Fibroblast of lung (primary cell): ENCODE measurements at places on chromosomes 2 and 18. TPM values are rescaled to one million over a fixed set of nuclear protein-coding genes. Genes with fewer than 3 reads are reported as not detected.

DNA sequence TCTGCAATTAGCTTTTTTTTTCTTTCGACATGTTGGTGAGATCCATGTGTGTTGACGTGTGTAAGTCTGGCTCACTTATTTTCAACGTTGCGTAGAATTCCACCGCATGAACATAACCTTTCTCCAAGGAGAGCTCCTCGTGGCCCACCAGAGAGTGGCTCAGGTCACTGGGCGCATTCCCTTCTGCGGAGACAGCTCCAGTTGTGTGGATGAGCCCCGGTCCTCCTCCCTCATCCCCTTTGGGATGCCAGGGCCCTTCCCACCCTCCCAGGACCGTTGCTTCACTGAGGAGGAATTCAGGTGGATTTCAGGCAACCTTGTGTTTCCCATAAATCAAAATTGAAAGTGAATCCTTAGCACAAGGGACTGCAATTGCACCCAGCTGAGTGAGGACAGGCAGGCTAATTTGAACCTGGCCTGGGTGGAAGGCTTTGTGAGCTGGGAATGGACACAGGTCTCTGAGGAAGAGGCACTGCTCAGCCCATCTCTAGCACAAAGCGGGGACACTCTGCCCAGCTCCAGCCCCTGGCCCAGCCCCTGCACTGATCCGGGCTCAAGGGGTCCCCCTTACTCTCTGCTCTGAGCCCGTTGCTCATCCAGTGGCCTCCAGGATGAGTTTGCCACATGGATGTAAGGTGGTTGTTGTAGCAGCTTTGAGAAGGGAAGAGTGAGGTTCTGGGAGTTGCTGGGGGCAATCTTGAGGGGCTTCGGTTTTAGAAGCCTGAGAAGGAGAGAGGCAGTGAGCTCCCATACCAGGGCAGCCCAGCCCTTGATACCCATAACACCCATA, 57.8 kb upstream of the HAAO start:
- H3K4me1 ChIP-seq: peaks cover 24% of the 10 kb centered on the region
- no peak for DNase-seq
- no peak overlapping the region for H3K27ac ChIP-seq
- no peak overlapping the region for H3K4me3 ChIP-seq

Gene RALBP1
- 72.3 and 72.7 TPM in 2 replicates for total RNA-seq

DNA sequence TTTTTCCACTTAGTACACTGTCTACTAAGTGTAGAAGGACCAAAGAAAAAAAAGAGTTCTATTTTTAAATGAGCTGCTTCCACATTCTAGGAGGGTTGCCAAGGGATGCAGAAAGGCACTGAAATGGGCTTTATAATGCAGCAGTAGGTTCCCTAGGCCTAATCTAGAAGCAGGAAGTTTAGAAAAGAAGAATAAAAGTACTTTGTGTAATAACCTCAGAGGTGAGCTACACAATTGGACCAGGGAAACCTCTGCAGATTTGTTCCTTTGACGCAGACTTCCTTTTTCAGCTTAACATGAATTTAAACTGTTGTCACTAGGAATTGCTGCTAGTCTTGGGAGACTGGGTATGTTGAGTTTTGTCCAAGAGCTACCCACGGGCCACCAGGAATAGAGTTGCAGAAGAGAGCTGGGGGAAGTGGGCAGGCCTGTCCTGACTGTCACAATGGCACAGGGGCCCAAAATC, 34.6 kb upstream of the RAB1A start:
- no peak overlapping the region for H3K4me3 ChIP-seq
- H3K4me1 ChIP-seq: no peaks in the 10 kb centered on the region
- H3K27me3 ChIP-seq: no peaks in the 10 kb centered on the region
- DNase-seq: peak; percentile 33
- no peak overlapping the region for H3K27ac ChIP-seq
- H3K36me3 ChIP-seq: no peaks in the 10 kb centered on the region

GRCh38 chr2:219388907-219389156, 1.1 kb upstream of the DNPEP start:
- peak; percentile 4 for DNase-seq
- H3K36me3 ChIP-seq: peaks cover 16% of the 10 kb centered on the region
- peak overlapping the region; percentile 44 for H3K27ac ChIP-seq

Gene COLEC12
- total RNA-seq: 24.8 and 60.6 TPM in 2 replicates

Gene IL1R2
- 0.17 and 1.0 TPM in 2 replicates for total RNA-seq

Gene GAL3ST2
- total RNA-seq: 0.17 TPM in 1 of 2 replicates, not detected in the other

- peak; percentile 71 for DNase-seq
- no peaks in the 10 kb centered on the region for H3K4me1 ChIP-seq
- H3K36me3 ChIP-seq: no peaks in the 10 kb centered on the region
- H3K27ac ChIP-seq: no peak overlapping the region
Measured at GRCh38 chr2:68740400-68740914, 5.8 kb downstream of the ARHGAP25 start.

GRCh38 chr18:5879479-5879882, 15.8 kb downstream of the TMEM200C start:
- no peak overlapping the region for H3K27ac ChIP-seq
- H3K4me1 ChIP-seq: no peaks in the 10 kb centered on the region
- no peaks in the 10 kb centered on the region for H3K27me3 ChIP-seq
